ACHN (cell line): ENCODE measurements at places on chromosomes 3 and 15.

- DNase-seq = no peak
Measured at GRCh38 chr15:92034227-92034626, 180.7 kb downstream of the SLCO3A1 start.

DNA sequence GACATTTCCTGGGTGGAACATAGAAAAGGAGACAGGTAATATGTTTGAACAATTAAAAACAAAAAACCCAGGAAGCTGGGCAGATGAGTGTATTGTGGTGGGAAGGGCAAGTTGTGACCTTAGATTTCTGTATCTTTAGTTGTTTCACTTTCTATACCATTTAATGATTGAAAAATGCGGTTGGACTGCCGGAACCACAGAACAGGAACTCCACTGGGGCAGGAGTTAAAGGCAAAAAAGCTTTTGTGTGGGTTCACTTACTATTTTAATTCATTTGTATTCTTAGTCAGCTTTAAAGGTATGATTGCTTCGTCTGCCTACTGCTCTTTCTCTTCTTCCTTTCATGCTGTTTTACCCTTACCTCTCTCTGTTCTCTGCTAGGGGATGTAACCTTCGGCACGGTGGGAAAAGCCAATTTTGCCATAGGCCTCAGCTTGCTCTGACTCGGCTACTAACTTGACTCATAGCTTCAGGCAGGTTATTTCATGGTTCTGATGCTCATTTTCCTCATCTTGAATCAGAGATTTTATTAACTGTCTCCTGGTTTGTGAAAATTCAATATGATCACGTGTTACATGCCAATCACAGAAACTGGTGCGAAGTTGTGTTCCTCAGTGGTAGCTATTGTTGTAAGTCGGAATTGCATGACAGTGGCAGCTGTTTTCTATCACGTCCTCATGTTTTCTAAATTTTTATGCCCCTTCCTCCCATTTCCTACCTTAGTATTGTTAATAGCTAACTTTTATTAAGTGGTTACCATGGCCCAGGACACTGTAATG lies 1.6 kb upstream of the MCTP2 start:
- DNase-seq = peak; percentile 19

GRCh38 chr3:54714035-54714434 lies 213.8 kb downstream of the LRTM1 start:
- no peak for DNase-seq

DNA sequence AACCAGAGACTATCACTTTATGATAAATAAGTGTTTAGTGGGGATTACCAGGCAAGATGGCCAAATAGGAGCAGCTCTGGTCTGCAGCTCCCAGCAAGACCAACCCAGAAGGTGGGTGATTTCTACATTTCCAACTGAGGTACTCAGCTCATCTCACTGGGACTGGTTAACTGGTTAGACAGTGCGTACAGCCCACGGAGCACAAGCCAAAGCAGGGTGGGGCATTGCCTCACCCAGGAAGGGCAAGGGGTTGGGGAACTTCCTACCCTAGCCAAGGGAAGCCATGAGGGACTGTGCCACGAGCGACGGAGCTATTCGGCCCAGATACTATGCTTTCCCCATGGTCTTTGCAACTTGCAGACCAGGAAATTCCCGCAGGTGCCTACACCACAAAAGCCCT lies 171.0 kb downstream of the CTNNB1 start:
- DNase-seq = no peak

DNA sequence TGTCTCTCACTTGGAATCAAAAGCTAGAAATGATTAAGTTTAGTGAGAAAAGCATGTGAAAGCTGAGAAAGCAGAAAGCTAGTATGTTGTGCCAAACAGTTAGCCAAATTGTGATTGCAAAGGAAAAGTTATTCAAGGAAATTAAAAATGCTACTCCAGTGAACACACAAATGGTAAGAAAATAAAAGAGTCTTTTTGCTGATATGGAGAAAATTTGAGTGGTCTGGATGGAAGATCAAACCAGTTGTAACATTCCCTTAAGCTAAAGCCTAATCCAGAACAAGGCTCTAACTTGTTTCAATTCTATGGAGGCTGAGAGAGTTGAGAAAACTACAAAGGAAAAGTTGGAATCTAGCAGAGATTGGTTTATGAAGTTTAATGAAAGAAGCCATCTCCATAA lies 11.8 kb downstream of the ADGRG7 start:
- DNase-seq = no peak

GRCh38 chr3:188877381-188877780 lies 294.4 kb upstream of the TPRG1 start:
- no peak for DNase-seq

DNA sequence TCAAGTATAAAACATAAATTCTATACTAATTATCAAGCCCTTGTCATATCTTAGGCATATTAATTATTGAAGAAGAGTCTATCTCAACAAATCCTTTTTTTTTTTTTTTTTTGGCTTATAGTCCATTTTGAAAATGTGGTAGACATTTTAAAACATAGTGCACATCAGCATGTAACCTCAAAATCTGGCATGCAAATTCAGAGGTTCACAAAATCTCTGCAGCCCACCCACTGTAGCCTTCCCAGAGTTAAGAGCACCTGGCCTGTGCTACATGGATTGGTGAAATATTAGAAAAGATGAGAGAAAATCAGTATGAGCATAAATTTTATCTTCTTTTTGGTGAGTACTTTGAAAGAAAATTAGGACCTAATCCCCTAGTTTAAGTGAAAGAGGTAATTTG lies 84.8 kb downstream of the MBNL1 start:
- DNase-seq = no peak

DNA sequence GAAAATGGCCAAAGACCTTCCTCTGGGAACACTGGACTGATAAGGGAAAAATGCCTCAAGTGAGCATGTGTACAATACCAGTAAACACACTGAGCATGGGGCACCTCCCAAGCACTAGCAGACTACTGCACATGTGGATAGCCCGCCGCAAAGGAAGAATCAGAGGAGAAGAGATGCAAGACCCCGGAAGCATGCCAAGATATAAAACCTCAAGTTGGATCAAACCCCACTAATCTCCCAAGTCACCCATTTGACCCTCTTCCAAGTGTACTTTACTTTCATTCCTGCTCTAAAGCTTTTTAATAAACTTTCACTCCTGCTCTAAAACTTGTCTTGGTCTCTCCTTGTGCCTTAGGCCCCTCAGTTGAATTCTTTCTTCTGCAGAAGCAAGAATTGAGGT lies 121.1 kb upstream of the PLAAT1 start:
- no peak for DNase-seq

- DNase-seq = no peak
Measured at GRCh38 chr3:63986146-63986545, 37.1 kb downstream of the PSMD6 start.

DNA sequence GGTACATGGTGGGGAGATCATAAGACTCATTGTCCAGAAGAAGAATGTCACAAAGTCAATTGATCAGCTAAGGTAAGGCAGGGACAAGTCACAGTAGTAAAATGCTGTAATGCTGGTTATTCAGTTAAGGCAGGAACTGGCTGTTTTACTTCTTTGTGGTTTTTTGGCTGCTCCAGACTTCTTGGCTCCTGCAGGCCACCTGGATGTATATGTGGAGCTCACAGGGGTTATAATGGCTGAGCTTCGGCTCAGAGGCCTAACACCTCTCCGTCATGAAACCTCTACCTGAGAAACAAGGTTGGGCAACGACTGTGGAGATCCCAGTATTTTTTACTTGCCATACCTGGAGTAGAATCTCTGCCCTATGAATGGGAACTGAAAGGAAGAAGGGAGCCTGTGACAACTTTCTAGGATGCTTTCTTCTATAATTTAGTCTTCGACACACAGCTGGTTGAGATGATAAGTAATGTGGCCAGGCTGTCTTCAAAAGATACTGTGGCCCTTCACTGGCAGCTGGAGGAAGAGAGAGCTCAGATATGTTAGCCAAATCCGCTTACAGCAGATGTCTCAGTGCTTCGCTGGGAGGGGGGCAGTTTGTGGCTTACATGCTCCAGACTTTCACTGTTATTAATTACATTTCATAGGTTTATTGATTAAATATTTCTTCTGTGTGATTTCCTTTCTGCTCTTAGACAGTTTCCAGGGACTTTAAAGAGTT lies 887.8 kb downstream of the IGSF11 start:
- no peak for DNase-seq

- no peak for DNase-seq
Measured at GRCh38 chr3:74121761-74122160, 492.7 kb downstream of the CNTN3 start.

DNA sequence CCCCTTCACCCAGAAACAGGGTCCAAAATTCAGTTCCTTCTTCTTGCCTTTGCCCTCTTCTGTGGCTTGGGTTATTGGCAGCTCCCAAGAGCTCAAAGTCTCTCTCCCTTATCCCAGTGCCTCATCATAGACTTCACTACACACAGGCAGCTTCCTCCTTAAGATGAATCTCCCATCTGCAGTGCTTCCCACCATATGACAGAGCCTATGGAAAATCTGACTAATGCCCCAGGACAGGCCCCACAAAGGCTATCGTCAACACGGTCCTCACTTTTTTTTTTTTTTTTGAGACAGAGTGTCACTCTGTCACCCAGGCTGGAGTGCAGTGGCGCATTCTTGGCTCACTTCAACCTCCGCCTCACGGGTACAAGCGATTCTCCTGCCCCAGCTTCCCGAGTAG lies 194.1 kb downstream of the MEX3B start:
- no peak for DNase-seq

- DNase-seq = peak; percentile 60
Measured at GRCh38 chr15:73924171-73924921, 1.9 kb upstream of the LOXL1 start.

DNA sequence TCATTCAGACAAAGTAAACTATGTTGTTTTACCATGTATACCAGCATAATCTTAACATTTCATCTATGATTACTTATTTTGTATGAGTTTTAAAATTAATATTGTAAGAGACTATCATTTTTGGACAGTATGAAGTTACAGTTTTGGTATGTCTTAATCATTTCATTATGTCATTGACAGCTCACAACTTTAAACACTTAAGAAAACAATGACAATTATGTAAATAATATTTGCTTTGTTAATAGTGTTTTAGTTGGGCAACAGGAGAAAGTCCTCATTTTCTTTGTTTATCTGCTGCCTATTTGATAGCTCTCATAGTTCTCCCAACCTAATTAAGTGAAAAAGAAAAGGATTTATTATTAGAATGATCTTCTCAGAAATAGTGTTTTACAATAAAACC lies 80.2 kb downstream of the MEF2A start:
- DNase-seq = no peak

DNA sequence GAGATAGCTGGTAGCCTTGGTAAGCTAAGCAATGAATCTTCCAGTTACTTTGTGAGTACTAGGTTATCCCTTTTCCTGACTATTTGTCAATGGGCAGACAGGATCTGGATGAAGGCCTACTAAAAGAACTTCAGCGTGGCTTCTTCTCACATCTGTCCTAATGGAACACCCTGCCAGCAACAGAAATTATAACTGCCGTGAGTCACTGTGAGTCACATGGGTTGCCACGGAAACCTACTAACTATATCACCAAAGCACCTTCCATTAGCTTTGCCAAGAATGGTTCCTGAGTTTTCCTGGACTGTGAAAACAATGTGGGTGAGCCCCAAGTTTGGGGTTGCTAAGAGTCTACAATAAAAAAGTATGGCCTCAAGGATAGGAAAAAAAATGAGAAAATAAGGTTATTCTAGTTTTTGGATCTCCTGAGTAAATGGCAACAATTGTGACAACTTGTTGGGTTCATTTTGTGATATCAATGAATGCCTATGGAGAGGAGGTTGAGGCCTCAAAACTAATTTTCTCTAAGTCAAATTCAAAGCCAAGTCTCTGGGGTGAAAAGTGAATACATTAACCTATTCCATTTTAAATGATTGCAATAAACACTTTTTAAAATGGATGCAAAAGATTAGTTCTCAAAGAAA lies 195.1 kb upstream of the ICE2 start:
- peak; percentile 83 for DNase-seq

DNA sequence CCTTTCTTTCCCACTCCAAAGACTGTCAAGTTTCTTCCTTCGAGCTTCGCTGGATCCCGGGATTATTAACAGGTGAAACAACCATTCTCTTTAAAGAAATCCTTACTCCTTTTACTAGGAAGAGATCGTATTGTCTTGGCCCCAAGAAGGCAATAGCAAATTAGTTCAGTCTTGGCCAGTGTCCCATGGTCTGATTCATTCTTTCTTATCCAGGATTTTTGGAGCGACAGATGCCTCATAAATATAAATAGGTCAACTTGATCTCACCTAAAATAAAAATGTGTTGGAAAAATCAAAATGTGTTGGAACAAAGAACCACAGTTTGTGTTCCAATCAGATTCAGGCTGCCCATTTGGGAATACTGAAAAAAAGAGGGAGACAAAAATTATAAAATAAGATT lies 140.1 kb upstream of the TMEM108 start:
- DNase-seq = no peak

DNA sequence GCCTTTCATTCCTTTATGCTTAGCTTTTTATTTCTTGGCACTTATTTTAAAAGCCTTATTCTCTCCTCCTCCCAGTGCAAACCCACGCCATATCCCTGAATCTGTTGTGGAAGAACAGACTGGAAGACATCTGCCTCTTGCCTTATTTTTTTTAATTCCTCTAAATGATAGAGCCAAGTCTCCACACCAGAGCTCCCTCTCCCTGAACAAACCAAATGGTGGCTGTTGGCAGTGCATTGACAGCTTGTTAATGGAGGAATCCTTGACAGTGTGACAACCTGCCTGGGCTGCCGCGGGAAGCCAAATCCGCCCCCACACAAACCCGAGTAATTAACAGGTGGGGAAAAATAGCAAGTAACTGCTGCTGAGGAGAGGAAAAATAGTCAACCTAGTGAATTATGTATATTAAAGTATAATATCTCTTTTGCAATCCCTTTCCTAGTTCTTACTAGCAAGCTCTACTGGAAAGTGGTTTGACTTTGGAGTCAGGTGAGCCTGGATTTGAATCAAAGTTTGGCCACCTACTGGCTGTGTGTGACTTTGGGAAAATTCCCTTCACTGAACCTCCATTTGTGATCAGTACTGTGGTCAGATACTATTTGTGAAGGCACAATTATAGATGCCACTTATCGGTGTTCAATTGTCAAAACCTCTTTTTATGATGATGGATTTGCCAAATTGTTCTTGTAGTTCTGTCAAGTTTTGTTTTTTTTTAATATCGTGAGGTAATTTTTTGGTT lies 589.6 kb downstream of the PDCD6IP start:
- DNase-seq = no peak

DNA sequence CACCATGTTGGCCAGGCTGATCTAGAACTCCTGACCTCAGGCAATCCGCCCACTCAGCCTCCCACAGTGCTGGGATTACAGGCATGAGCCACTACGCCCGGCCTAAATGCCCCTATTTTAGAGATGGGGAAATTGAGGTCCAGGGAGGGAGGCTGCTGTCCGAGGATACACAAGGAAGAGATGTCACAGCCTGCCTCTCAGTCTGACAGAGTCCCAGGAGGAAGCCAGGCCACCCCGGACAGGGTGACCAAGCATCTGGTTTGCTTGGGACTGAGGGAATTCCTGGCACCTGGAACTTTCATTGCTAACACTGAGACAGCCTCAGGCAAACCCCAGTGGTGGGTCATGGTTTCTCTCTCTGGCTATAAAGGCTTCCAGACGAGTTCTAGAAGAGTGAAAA lies 30.6 kb upstream of the ADAMTS7 start:
- no peak for DNase-seq
